OCI-LY7 (cell line): ENCODE measurements at places on chromosomes 4 and X. TPM values are rescaled to one million over a fixed set of nuclear protein-coding genes. Genes with fewer than 3 reads are reported as not detected.

DNA sequence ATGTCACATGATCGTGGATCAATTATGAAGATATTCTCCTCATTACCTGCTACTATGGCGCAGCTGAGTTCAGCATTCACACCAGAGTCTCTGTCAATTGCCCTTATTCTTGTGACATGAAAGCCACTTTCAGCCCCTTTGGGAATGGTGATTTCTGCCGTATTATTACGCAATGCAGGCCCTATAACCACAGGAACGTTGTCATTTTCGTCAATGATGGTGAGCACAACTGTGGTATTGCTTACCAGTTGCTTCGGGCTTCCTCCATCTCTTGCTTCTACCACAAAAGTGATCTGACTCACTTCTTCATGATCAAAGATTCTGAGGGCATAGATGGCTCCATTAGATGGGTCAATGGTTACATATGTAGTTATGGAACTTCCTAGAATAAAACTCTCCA lies 2.1 kb downstream of the PCDH18 start:
- DNase-seq: no peak

- DNase-seq: no peak
Measured at GRCh38 chr4:89351201-89351600, 43.6 kb upstream of the GPRIN3 start.

GRCh38 chr4:92962831-92963230 lies 659.1 kb downstream of the GRID2 start:
- no peak for DNase-seq

GRCh38 chrX:9515489-9515888 lies 50.6 kb downstream of the TBL1X start:
- no peak for DNase-seq

DNA sequence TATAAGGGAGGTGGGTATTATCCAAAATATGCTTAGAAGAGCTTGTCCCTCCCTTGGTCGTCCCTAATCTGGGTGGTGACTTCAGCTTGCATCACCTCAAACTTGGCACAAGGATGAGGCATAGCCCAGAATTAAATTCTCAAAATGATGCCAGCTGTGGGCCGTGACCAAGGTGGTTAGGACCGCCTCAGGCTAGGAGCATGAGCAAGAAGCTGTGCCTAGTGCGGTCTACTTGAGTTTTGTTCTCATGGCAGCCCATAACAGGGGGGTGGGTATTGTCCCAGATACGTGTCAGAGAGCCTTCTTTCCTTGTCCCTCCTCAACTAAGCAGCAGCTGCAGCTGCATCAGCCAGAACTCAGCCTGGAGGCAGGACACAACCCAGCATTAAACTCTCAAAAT lies 2620.0 kb downstream of the PCDH7 start:
- DNase-seq: no peak

Gene ZDHHC15
- total RNA-seq: not detected in 2 replicates

Gene NOX1
- total RNA-seq: not detected in 2 replicates

Gene HSFX3
- total RNA-seq: not detected in 2 replicates
